SHP77 treated with DMSO at 0.1 percent for 48 hours (cell line): ENCODE measurements at places on chromosomes 5 and 9.

- no peak for DNase-seq
Observed at GRCh38 chr9:130347931-130348330, 82.4 kb downstream of the HMCN2 start.

DNA sequence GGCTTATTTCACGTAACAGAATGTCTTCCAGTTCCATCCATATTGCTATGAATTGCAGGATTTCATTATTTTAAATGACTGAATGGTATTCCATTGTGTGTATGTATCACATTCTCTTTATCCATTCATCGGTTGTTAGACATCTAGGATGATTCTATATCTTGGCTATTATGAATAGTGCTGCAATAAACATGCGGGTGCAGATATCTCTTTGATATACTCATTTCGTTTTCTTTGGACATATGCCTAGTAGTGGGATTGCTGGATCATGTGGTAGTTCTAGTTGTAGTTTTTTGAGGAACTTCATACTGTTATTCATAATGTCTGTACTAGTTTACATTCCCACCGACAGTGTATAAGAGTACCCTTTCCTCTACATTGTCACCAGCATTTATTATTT lies 460.5 kb downstream of the MAN2A1 start:
- DNase-seq, result no peak

GRCh38 chr5:2740876-2741555 lies 10.5 kb downstream of the IRX2 start:
- DNase-seq, result no peak

GRCh38 chr9:98132158-98132557 lies 13.1 kb upstream of the TRIM14 start:
- no peak for DNase-seq

DNA sequence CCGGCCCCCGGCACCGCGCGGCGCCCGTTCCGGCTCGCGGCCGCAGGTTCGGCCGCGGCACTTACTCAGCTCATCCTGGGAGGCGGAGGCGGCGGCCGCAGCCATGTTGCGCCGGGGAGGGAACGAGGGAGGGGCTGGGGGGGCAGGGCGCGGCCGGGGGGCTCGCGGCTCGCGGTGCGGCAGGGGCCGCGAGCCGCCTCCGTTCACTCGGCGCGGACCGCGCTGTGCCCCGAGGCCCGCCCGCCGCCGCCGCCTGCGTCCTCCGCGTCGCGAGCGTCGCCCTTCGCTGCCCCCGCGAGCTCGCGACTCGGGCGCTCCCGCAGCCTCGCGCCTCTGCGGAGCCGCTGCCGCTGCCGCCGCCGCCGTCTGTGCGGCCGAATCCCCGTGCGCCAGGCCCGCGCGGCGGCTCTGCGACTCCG lies 735 bp downstream of the ECPAS start:
- DNase-seq, result no peak
